A375 (cell line): ENCODE measurements at places on chromosomes 7 and 10. TPM values are rescaled to one million over a fixed set of nuclear protein-coding genes. Genes with fewer than 3 reads are reported as not detected.

Gene ZNF277
- total RNA-seq, result 15.6 and 21.2 TPM in 2 replicates

Gene NME8
- total RNA-seq, result not detected in 2 replicates

Gene ABCC2
- total RNA-seq, result 13.4 and 16.9 TPM in 2 replicates

Gene DGKI
- total RNA-seq, result under 0.01 and 0.24 TPM in 2 replicates

Gene TAS2R5
- not detected in 2 replicates for total RNA-seq

Gene CNPY1
- not detected in 2 replicates for total RNA-seq

Gene RPEL1
- total RNA-seq, result not detected in 2 replicates
